ENCODE measurements at places on chromosomes 7 and 10. TPM values are rescaled to one million over a fixed set of nuclear protein-coding genes. Genes with fewer than 3 reads are reported as not detected.

The CFAP46 gene
- 0.25 TPM for total RNA-seq

The PIP gene
- total RNA-seq, result not detected

The KCNIP2 gene
- not detected for total RNA-seq

The DGKI gene
- total RNA-seq, result 0.20 TPM

The PDE6C gene
- total RNA-seq, result not detected

The NUTM2A gene
- 0.79 TPM for total RNA-seq

The HOGA1 gene
- total RNA-seq, result 0.07 TPM

The ABCB4 gene
- 2.1 TPM for total RNA-seq
